ENCODE measurements at places on chromosomes 16 and 17.

GRCh38 chr17:27463235-27463677, 7.0 kb downstream of the KSR1 start:
- DNase-seq: no peak

DNA sequence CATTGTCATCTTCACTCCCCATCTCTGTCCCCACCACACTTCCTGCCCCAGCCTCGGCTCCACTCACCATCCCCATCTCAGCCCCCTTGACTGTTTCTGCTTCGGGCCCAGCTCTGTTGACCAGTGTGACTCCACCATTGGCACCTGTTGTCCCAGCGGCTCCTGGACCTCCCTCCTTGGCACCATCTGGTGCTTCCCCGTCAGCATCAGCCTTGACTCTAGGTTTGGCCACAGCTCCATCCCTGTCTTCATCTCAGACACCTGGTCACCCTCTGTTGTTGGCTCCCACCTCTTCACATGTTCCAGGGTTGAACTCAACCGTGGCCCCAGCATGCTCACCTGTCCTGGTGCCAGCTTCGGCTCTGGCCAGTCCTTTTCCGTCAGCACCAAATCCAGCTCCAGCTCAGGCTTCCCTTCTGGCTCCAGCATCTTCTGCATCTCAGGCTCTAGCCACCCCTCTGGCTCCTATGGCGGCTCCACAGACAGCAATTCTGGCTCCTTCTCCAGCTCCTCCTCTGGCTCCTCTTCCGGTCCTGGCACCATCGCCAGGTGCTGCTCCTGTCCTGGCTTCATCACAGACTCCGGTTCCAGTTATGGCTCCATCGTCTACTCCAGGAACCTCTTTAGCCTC, 24.4 kb upstream of the PHKG2 start:
- DNase-seq: no peak

- DNase-seq: no peak
Observed at GRCh38 chr16:54936979-54937670, 6.5 kb downstream of the IRX5 start.

DNA sequence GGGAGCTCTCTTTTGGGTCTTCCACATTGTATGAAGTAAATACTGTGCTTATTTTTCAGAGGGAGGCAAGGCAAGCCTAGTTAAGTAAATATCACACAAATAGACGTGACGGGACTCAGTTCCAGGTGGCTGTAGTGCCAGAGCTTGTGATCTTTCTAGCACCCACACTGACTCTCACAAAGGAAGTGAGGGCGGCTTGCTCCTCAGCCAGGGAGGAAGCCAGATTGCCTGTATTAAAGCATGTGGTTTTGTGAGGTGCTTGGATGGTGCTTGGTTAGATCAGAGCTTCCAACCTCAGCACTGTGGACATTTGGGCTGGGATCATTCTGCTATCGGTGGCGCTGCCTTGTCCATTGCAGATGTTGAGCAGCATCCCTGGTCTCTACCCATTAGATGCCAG, 80.1 kb downstream of the VAT1L start:
- DNase-seq: no peak

GRCh38 chr17:1033503-1033902, 36.6 kb downstream of the TIMM22 start:
- DNase-seq: no peak

DNA sequence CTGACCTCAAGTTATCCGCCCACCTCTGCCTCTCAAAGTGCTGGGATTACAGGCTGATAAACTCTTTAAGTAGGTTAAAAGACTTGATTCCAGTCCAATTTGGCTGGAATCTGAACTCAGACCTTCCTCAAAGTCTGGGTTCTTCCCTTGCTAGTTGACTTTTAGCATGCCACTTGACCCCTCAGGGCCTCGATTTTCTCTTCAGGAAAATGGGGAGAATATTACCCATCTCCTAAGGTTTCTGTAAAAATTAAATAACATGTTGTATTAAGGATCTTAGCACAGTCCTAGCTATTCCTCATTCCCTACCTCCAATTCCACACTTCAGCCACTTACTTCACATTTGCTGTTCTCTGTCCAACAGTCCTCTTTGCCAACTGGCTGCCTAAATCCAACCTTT, 1.9 kb downstream of the GTF3C1 start:
- DNase-seq: no peak

DNA sequence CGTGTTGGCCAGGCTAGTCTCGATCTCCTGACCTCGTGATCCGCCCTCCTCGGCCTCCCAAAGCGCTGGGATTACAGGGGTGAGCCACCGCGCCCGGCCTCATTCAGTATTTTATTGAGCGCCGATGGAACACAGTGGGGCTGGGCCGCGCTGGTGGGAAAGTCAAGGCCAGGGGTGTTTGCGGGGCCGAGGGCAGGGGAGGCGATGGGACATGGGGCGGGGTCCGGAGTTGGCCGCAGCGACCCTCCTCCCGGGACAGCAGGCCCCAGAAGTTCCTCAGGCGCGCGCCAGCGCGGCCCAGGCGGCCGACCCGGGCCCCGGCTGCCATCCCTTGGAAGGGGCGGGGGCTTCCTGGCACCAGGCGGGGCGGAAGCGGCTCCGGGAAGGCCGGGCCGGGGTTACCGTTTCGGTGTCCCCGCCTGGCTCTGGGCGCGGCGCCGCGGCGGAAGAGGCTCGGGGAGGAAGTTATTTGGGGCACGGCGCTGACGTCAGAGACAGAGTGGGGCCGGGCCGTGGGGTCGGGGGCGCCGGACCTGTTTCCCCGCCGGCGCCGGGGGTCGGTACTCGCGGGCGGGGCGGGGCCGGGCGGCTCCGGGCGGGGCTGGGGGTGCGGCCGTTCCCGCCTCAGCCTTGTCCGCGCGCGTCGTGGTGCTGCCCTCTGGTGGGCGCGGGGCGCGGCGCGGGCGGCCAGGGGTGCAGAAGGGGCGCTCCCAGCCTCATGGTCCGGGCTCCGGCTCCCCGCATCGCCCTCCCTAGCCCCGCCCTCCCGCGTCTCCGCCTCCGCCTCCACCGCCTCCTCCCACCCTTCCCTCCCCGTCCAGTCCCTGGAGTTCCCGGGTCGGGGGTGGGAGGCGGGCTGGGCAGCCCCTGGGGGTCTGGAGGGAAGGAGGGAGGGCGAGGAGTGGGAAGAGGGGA, 952 bp upstream of the PRSS27 start:
- peak; percentile 85 for DNase-seq

- DNase-seq: no peak
Observed at GRCh38 chr17:19629449-19629848, 19.1 kb upstream of the ALDH3A2 start.

- no peak for DNase-seq
Observed at GRCh38 chr17:80283116-80283852, 22.6 kb downstream of the RNF213 start.

Data from immature natural killer cell (primary cell).